ENCODE measurements at places on chromosomes 11 and 22. TPM values are rescaled to one million over a fixed set of nuclear protein-coding genes. Genes with fewer than 3 reads are reported as not detected.

GRCh38 chr22:18044548-18045271 lies 20.3 kb upstream of the MICAL3 start:
- H3K4me1 ChIP-seq = no peaks in the 10 kb centered on the region
- H3K27me3 ChIP-seq = peaks cover 7% of the 10 kb centered on the region
- H3K4me3 ChIP-seq = no peak overlapping the region
- no peak overlapping the region for H3K27ac ChIP-seq
- no peaks in the 10 kb centered on the region for H3K36me3 ChIP-seq

The NEFH gene
- 0.87 TPM for total RNA-seq

GRCh38 chr11:27263046-27263445 lies 100.0 kb downstream of the CCDC34 start:
- H3K36me3 ChIP-seq = no peaks in the 10 kb centered on the region
- no peak overlapping the region for H3K27ac ChIP-seq
- no peak for DNase-seq
- H3K4me1 ChIP-seq = no peaks in the 10 kb centered on the region
- H3K27me3 ChIP-seq = peaks cover 5% of the 10 kb centered on the region

DNA sequence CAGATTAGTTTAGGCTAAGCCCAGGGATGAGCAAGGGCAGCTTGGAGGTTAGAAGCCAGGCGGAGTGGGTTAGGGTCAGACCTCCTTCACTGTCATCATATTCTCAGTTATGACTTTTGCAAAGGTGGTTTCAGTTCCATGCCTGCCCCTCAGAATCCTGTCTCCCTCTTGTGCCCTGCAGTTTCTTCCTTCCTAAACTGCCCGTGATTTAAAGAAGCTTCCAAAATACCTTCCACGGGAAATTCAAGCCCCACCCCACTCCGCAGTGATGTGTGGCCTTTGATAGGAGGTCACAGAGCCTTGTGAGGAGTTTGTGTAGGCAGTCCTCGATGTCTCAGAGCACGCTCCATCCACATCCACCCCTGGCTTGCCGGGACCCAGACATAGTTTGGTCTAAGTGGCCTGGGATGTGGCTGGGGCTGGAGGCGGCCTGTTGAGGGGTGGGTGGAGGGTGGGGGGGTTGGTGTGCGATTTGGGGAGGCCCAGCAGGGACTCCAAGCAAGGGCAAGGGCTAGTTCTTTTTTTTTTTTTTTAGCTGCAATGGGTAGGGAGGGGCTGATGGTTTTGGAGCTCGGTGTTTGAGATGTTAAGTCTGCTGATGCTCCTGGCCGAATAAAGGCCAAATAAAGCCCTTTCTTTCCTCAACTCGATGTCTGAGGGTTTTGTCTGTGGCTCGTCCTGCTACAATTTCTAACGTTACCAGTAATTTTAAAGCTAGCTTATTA lies 1.6 kb upstream of the IFITM1 start:
- peak overlapping the region; percentile 99 for H3K27ac ChIP-seq
- H3K27me3 ChIP-seq = no peaks in the 10 kb centered on the region
- DNase-seq = peak; percentile 59
- peak overlapping the region; percentile 92 for H3K4me3 ChIP-seq
- peaks cover 24% of the 10 kb centered on the region for H3K4me1 ChIP-seq

GRCh38 chr11:64888729-64889511 lies 10.5 kb upstream of the EHD1 start:
- no peak overlapping the region for H3K4me3 ChIP-seq
- no peak for DNase-seq

DNA sequence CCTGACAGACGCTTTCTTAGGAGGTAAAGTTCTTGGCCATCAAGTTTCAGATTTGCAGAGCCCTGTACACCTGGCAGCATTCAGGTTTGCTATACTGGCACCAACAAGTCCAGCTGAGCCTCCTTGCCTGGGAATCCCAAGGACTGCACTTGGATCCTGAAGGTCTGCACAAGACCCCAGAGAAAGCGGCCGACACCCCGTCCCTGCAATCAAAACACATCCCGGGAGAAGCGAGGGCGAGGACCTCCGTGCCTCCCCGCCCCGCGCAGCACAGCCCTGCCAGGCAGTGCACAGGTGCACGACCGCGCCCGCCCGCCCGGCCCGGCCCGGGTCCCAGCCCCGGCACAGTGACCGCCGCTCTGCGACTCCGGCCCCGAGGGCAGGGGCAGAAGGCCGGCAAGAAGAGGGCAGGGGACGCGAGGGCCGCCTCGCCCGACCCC lies 559 bp downstream of the MRTFA start:
- peaks cover 38% of the 10 kb centered on the region for H3K4me1 ChIP-seq
- H3K27ac ChIP-seq = peak overlapping the region; percentile 87
- no peaks in the 10 kb centered on the region for H3K27me3 ChIP-seq

The CARD10 gene
- not detected for total RNA-seq

The OR56A1 gene
- total RNA-seq = not detected

- peaks cover 4% of the 10 kb centered on the region for H3K36me3 ChIP-seq
- DNase-seq = no peak
- H3K4me1 ChIP-seq = no peaks in the 10 kb centered on the region
- no peak overlapping the region for H3K27ac ChIP-seq
- no peaks in the 10 kb centered on the region for H3K27me3 ChIP-seq
Observed at GRCh38 chr11:11250470-11250869, 102.6 kb downstream of the CSNK2A3 start.

GRCh38 chr11:119538753-119539152 lies 115.8 kb upstream of the THY1 start:
- peaks cover 2% of the 10 kb centered on the region for H3K27me3 ChIP-seq
- H3K4me1 ChIP-seq = no peaks in the 10 kb centered on the region
- H3K4me3 ChIP-seq = no peak overlapping the region
- H3K27ac ChIP-seq = no peak overlapping the region
- no peak for DNase-seq

The DERL3 gene
- 9.9 TPM for total RNA-seq

The PHF21B gene
- total RNA-seq = not detected

DNA sequence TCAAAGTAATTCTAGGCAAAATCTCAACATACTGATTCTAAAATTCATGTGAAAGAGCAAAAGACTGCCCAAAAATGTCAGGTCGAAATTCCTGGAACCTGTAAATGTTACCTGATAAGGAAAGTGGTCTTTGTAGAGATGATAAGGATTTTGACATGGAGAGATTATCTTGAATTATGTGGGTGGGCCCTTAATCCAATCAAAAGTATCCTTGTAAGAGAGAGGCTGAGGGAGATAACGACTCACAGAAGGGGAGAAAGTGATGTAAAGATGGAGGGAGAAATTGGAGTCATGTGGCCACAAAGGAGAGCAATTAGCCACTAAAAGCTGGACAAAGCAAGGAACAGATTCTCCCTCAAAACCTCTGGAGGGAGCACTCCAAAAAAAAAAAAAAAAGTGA lies 20.5 kb downstream of the RRM1 start:
- no peaks in the 10 kb centered on the region for H3K27me3 ChIP-seq
- no peak overlapping the region for H3K4me3 ChIP-seq
- DNase-seq = no peak
- peaks cover 65% of the 10 kb centered on the region for H3K36me3 ChIP-seq

The MRGPRE gene
- not detected for total RNA-seq

DNA sequence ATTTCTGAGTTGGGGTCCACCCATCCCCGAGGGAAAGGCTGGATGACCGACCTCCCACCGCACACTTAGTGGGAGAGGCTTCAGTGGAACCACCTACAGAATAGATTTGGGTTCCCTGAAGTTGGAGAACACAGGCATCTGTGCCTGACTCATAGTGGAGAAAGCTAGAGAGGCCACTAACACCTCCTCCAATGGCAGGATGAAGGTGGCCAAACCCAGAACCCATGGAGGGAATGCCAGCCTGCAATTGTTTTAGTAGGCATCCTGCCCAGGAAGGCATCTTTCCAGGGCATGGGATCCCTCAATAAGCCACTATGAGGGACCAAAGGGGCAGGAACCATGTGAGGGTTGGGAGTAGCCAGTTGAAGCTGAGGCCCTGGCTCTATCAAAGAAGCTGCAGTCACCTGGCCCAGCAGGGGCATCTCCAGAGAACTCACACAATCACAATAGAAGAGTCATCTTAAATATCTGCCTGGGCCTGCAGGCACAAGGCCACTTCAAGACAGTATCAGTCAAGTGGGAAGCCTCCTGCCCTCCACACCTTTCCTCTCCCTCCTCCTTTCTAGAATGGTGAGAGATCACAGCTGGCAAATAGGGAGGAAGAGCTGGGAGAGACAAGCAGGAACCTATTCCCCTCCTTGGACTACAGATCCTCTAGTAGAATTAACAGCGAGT lies 124.1 kb upstream of the CSNK2A3 start:
- H3K4me3 ChIP-seq = no peak overlapping the region
- H3K36me3 ChIP-seq = no peaks in the 10 kb centered on the region
- H3K4me1 ChIP-seq = no peaks in the 10 kb centered on the region

DNA sequence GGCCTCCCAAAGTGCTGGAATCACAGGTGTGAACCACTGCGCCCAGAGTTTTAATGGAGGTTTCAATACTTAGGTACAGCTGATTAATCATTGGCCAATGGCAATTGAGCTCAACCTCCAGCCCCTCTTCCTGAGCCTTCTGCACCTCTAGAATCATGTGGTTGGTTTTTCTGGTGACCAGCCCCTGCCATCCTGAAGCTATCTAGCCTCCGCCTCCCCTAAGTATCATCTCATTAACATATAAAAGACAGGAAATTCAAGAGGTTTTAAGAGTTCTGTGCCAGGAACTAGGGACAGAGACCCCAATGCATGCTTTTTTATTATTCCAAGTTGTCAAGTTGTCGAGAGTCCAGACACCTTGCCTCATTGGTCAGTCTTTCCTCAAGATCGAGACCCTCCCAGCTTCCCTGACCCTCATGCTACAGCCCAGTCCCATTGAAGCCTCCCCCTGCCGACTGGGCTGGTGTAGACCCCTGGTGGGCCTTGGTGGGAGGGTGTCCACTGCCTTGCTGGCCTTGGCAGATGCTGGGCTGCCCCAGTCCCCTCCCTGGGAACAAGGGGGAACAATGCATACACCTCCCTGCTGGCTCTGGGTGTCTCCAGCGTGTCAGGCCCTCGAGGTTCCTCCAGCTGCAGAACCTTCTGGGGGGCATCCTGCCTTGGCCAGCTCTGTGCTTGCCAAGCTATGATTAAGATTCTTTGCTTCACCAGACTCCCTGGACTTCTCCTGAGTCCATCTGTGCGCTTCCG lies 148.0 kb downstream of the CTTN start:
- DNase-seq = no peak
- H3K27ac ChIP-seq = no peak overlapping the region
- H3K36me3 ChIP-seq = no peaks in the 10 kb centered on the region
- H3K27me3 ChIP-seq = no peaks in the 10 kb centered on the region
- H3K4me3 ChIP-seq = no peak overlapping the region

- H3K4me1 ChIP-seq = peaks cover 20% of the 10 kb centered on the region
- H3K27ac ChIP-seq = no peak overlapping the region
- H3K27me3 ChIP-seq = peaks cover 16% of the 10 kb centered on the region
- DNase-seq = no peak
- H3K4me3 ChIP-seq = no peak overlapping the region
- H3K36me3 ChIP-seq = no peaks in the 10 kb centered on the region
Observed at GRCh38 chr22:39209756-39210155, 35.0 kb downstream of the PDGFB start.

DNA sequence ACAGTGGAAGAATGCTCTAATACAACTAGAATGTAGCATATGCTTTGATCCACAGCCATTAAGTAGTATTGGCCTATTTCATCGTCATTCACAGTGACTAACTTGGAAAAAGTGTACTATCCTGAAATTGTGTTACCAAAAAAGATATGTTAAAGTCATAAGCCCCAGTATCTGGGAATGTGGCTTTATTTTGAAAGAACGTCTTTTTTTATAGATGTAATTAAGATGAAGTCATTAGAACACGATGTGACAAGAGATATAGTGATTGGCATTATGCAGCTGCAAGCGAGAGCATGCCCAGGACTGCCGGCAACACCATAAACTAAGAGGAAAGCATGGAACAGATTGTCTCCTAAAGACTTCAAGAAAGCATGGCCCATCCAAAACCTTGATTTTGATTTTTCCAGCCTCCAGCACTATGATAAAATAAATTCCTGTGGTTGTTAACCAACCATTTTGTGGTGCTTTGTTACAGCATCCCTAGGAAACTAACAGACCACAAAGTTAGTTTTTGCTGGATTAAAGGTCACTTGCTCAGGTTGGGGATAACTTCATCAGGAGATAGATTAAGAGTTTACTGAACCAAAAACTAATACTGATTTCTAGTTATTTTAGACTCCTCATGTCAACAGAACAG lies 870.6 kb upstream of the LRRC4C start:
- no peaks in the 10 kb centered on the region for H3K27me3 ChIP-seq
- no peak overlapping the region for H3K4me3 ChIP-seq
- H3K36me3 ChIP-seq = no peaks in the 10 kb centered on the region
- DNase-seq = no peak
- H3K4me1 ChIP-seq = no peaks in the 10 kb centered on the region

The UBE4A gene
- total RNA-seq = 49.1 TPM

DNA sequence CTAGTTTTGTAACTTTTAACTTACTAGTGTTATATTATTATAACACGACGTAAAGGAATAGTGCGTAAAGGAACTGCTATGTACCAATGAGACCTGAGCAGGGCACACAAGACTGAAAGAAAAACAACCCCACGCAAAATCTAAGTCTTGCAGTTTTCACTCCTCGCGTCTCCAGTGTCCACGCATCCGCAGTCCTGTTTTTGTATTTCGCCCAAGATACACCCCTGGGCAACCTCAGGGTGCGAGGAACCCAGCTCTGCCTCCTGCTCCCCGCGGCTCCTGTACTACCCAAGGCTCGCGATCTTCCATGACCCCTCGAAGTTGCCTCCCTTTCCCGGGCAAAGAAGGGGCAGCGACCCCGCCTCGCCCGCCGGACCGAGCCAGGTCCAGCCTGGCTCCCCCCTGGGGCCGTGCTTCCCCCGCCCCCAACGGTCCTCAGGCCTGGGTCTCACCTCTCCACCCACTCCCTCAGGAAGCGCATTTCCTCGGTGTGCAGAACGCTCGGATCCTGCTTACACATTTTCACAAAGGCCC lies 393 bp downstream of the ST13 start:
- peak overlapping the region; percentile 98 for H3K4me3 ChIP-seq
- peaks cover 12% of the 10 kb centered on the region for H3K36me3 ChIP-seq
- peak overlapping the region; percentile 100 for H3K27ac ChIP-seq
- peak; percentile 41 for DNase-seq
- H3K4me1 ChIP-seq = peaks cover 56% of the 10 kb centered on the region
- no peaks in the 10 kb centered on the region for H3K27me3 ChIP-seq

GRCh38 chr22:24315367-24315966 lies 44.8 kb downstream of the SPECC1L start:
- no peak for DNase-seq
- no peaks in the 10 kb centered on the region for H3K27me3 ChIP-seq
- peaks cover 11% of the 10 kb centered on the region for H3K4me1 ChIP-seq
- no peak overlapping the region for H3K4me3 ChIP-seq
- peaks cover 37% of the 10 kb centered on the region for H3K36me3 ChIP-seq

DNA sequence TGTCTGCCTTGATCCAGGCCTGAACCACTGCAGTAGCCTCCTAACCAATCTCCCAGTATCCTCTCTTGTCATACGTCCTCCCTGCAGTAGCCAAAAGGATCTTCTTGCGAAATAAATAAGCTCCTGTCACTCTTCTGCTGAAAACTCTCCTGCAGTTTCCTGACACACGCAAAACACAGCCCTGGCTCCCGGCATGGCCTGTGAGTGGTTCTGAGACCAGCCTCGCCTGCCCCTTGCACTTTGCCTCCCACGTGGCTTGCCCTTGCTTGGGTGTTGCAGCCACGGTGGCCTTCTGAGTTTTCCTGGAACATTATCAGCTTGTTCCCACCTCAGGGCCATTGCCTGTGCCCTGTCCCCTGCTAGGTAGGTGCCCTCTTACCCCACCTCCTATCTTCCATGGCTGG lies 7.2 kb downstream of the ZC3H7B start:
- no peak overlapping the region for H3K27ac ChIP-seq
- H3K4me3 ChIP-seq = no peak overlapping the region

All from activated CD4-positive, alpha-beta T cell treated with anti-CD3 and anti-CD28 coated beads, Interleukin-2, amount 10 ng/mL, durations not matched to agents 7 days and 5 days (primary cell).